ENCODE measurements at places on chromosomes 7 and 10. TPM values are rescaled to one million over a fixed set of nuclear protein-coding genes. Genes with fewer than 3 reads are reported as not detected.

Gene C10orf67
- total RNA-seq = not detected

Gene OR2A1
- total RNA-seq = not detected

Gene SNX8
- 14.3 TPM for total RNA-seq

Gene PNLIP
- not detected for total RNA-seq

Gene CNNM2
- total RNA-seq = 5.7 TPM

Gene MMD2
- not detected for total RNA-seq

Gene PHYH
- 24.7 TPM for total RNA-seq

Gene PDCD11
- total RNA-seq = 18.5 TPM

Gene CTNNA3
- not detected for total RNA-seq

Gene PTPRZ1
- total RNA-seq = not detected

Gene LBX1
- not detected for total RNA-seq

Gene CXCL12
- total RNA-seq = 440 TPM

Gene INSYN2A
- total RNA-seq = not detected

Gene SPDYE2
- not detected for total RNA-seq

Gene NME8
- not detected for total RNA-seq

Gene GSTO2
- total RNA-seq = 0.25 TPM

Gene BTBD16
- not detected for total RNA-seq

Gene EN2
- total RNA-seq = 0.37 TPM

Gene CPA2
- not detected for total RNA-seq

Gene CTAGE6
- total RNA-seq = not detected

Gene MSMB
- total RNA-seq = not detected

Gene SORCS3
- total RNA-seq = not detected

Gene FLNC
- 94.0 TPM for total RNA-seq

Gene TMEM213
- total RNA-seq = not detected

Gene NEBL
- 28.7 TPM for total RNA-seq

Gene HTR5A
- total RNA-seq = not detected

Gene PTPN12
- 48.7 TPM for total RNA-seq

Gene PANK1
- total RNA-seq = 10.4 TPM

Gene AGR2
- total RNA-seq = not detected

Gene DYDC2
- total RNA-seq = not detected
